ENCODE measurements at places on chromosomes 16 and 17. TPM values are rescaled to one million over a fixed set of nuclear protein-coding genes. Genes with fewer than 3 reads are reported as not detected.

- no peak for DNase-seq
These were observed 7.5 kb downstream of the TMEM170A start for GRCh38 chr16:75456971-75457370.

The KRTAP4-5 gene
- not detected for total RNA-seq

GRCh38 chr17:60358606-60359225, 33.2 kb downstream of the USP32 start:
- no peak for DNase-seq

DNA sequence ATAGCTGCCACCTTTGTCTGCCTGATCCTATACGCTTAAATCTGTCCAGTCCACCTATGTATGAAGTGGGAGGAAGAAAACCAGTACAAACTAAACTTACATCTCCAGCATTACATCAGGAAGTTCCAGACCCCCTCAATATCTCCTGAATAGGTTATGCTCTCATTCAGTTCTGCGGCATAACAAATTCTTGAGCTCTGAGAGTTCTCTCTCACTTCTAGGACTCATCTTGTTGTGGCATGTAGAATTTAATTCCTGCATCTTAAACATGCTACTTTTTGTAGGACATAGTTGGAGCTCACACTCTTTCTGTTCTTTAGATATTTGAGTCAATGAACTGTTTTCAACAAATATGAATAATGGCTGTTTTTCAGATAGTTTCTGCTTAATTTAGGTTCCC, 662.5 kb downstream of the CDH11 start:
- no peak for DNase-seq

The CDH1 gene
- 1.9 TPM for total RNA-seq

The EFCAB13 gene
- total RNA-seq = 3.3 TPM

DNA sequence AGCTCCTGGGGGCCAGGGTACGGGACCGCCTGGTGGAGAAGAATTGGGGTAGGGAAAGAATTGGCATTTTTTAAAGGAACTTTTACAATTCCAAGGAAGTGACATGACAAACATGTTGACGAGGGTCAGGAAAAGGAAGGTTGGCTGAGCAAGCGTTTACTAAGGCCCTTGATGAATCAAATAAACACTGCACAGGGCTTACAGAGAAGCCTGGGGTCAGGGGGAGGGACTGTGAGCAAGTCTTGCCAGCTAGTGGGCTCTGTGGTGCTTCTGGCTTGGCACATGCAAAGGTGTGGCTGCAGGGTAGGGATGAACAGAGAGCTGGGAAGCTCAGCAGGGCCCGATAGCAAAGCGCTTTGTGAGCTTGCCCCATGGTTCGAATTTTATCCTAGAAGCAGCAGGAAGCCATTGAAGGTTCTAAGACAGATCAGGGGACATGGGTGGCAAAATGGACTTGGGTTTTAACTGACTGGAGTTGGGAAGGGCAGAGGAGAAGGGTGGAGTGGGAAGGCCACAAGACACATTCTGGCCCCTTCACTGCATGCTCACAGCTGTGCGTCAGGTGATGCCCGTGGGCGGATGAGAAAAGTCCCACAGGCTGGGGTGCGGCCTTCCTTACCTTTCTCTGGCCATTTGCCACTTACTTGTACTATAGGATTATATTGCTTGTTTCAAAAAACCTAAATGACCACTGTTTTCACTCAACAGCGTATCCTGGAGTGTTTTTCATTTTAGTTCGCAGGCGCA, 117.8 kb downstream of the SOCS1 start:
- DNase-seq = no peak

The SPATA22 gene
- not detected for total RNA-seq

DNA sequence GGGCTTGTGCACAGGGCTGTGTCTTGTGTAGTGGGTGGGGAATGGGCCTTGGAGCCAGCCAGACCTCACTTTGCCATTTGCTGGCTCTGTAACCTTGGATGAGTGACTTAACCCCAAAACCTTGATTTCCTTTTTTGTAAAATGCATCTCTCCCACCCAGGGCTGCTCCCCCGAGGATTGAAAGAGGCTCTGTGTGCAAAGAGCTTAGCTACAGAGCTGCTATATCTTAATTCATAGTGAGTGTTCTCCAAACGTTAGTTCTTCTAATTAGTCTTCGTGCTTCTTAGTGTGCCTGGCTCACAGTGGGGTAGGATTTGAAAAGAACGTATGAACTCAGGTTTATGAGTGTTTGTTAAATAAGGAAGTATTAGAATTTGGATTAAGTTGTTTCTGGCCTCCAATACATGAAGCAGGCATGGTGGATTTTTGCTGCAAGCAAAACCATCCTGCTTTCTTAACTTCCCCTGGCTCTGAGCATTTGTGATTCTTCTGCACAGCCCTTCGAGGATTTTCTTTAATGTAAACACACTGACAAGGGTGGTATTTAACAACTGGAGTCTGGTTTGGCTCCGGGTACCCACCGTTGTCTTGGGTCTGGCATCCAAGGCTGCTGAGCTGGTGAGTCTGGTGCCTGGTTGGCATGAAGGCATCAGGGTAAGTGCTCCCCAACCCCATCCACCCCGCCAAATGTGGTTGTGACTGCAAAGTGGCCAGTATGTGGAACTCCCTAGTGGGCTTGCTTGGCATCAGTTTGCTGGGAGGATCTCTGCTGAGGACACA, 29.7 kb downstream of the KSR1 start:
- DNase-seq = no peak

The GPS2 gene
- total RNA-seq = 98.3 TPM

- no peak for DNase-seq
These were observed 10.6 kb downstream of the KSR1 start for GRCh38 chr17:27466743-27467375.

The CBFA2T3 gene
- total RNA-seq = 126 TPM

Measured in glutamatergic neuron (in vitro differentiated cells).